ENCODE measurements at places on chromosomes 1 and 21. TPM values are rescaled to one million over a fixed set of nuclear protein-coding genes. Genes with fewer than 3 reads are reported as not detected.

Gene TRAF3IP3
- not detected for total RNA-seq

Gene SH3BGR
- total RNA-seq, result 8.1 TPM

Gene C1QTNF12
- 3.9 TPM for total RNA-seq

Gene SLC6A9
- 45.2 TPM for total RNA-seq

Gene STXBP3
- total RNA-seq, result 38.9 TPM

Gene DISP3
- 0.34 TPM for total RNA-seq

Gene C1orf53
- total RNA-seq, result 6.8 TPM

Gene OMA1
- 5.1 TPM for total RNA-seq

Gene PHLDA3
- total RNA-seq, result 152 TPM

Gene G0S2
- total RNA-seq, result 15.1 TPM

Gene DCDC2B
- total RNA-seq, result not detected

Measured in astrocyte (in vitro differentiated cells and primary cell).